CD4-positive, alpha-beta T cell treated with Interleukin-21 for 1 hour (primary cell): ENCODE measurements at places on chromosomes 6 and 20.

DNA sequence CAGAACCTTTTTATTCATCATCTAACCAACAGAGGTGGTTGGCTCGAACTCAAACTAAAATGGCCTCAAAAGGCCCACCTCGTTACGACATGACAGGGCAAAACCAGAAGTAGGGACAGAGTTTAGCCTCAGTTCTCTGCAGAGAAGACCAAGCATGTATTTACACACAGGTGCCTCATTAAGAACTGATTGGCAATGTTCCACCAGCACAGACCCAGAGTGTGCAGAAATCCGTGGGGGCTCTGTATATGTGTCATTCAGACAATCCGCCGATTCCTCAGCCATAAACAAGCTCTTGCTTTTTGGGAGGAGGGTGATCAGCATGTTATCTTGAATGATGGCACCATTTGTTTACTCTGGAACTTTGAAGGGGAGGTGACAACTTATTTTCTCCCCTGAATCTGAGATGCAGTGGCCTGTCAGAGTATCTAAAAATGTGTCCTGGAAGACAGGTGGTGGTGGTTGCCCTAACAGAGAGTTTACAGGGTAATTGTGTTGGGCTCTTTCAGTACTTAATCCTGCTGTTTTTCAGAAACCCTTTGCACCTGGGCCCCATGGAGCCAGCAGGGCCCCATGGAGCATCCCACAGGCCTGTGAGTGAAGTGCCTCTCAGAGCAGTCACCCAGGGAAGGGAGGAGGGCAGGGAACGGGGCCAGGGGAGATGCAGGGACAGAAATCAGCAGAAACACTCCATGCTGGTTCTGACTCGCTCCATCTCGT lies 29.1 kb upstream of the C20orf203 start:
- DNase-seq: no peak

DNA sequence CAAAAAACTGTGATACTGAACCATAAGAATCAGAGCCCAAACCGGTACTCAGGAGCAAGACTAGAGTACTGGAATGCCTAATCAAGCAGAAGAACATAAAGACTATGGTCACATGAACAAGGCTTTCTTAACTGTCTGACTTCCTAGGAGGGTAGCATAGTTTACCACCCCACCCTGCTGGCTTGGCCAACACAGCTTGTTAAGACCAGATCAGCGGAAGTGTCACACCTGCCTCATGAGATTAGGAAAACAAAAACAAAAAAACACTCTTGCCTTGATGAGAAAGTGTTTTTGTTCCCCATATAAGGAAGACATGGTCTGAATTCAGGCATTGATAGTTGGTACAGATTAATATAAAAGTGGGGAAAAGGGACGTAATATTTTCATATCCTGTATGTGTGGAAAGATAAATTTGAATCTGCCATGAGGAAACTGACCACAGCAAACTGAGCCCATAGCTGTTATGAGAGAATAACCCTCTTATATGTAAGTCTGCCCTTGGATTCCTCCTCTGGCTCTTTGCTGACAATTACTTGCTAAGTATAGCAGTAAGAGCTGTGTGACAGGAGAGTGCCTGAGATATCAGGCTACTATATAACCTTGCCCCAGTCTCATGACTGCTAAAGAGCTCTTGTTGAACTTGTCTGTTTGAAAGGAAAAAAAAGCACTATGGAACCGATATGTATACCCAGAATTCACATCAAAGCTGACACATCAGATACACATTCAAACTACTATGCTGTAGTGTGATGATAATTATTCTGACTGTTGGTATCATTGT lies 197.1 kb downstream of the EPHA7 start:
- no peak for DNase-seq

DNA sequence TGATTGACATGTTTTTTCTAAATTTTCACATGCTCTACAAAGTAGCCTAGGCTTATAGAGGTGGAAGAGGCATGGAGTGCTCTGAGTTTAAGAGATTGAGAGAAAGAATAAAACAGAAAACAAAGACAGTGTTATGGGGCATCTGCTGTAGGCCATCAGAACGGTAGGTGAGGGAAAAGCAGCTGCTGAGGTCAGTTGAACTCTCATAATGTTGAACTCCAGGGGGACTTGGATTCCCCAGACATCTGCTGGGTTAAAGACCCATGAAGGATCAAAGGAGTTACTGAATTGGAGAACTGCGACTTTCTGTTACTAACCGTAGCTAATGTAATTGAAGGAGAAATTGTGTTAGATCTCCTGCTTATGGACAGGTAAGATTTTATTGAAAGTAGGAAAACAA lies 333.9 kb downstream of the TFAP2B start:
- DNase-seq: no peak

DNA sequence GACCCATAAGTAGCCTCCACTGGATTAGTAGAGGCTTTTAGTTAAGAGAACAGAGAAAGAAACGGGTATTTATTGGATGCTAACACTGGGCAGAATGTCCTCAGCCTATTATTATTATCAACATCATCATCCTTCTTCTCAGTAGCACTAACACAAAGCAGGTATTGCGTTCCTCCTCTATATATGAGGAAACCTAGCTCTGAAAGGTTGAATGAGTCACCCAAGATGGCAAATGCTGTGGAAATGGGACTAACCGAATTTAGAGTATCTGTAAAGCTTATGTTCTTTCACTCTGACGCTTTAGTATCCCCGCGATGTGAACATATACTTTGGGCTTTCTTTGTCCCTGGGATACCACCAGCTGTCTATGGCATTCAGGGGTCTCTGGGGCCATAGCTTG lies 77.0 kb downstream of the ADTRP start:
- no peak for DNase-seq

GRCh38 chr6:147003186-147003585 lies 201.0 kb upstream of the STXBP5 start:
- DNase-seq: no peak

GRCh38 chr6:43395776-43396175 lies 26.3 kb upstream of the ZNF318 start:
- DNase-seq: no peak

- no peak for DNase-seq
Observed at GRCh38 chr6:21748343-21749056, 154.9 kb downstream of the SOX4 start.

DNA sequence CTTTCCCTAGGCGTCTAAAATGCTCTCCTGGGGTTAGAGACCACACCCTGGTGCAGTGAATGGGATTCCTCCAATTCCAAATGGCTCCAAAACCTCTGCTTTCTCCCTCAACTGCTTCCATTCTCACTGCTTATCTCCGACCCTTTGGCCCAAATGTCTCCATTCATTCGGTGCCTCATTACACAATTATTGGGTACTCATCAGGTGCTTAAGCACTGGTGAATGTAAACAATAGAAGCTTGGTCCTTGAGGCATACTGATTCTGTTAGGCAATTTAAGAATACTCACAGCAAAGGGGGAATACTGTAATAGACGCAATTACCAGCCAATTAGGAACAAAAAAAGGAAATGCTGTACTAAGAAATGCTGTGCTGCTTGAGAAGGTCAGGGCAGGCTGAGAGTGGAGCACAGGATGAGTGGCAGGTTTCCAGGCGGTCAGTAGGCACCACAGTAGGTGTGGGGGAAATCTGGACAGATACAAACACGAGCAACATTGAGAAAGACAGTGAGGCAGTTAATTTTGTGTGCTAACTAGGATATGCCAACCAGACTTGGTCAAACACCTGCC lies 23.0 kb downstream of the GMDS start:
- DNase-seq: no peak

GRCh38 chr6:152273638-152274037 lies 363.5 kb downstream of the SYNE1 start:
- DNase-seq: no peak

- DNase-seq: no peak
Observed at GRCh38 chr6:72414657-72415056, 207.2 kb upstream of the KCNQ5 start.

DNA sequence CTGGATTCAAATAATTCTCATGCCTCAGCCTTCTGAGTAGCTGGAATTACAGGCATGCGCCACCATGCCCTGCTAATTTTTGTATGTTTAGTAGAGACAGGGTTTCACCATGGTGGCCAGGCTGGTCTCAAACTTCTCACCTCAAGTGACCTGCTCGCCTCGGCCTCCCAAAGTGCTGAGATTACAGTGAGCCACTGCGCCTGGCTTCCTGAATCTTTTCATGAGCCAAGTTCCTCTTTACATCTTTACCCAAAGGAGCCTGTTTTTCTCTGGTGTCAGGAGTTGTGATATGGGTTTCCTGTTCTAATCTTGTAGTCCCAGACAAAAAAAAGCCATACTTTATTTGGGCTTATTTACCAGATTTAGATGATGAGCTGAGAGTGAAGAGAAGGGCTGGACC lies 34.4 kb downstream of the PCNA start:
- no peak for DNase-seq

- peak; percentile 93 for DNase-seq
Observed at GRCh38 chr6:26270903-26271667, 93.9 kb upstream of the BTN3A2 start.

GRCh38 chr20:42492290-42492689 lies 697.4 kb downstream of the PTPRT start:
- DNase-seq: no peak

- no peak for DNase-seq
Observed at GRCh38 chr6:166441325-166442078, 58.8 kb upstream of the MPC1 start.

DNA sequence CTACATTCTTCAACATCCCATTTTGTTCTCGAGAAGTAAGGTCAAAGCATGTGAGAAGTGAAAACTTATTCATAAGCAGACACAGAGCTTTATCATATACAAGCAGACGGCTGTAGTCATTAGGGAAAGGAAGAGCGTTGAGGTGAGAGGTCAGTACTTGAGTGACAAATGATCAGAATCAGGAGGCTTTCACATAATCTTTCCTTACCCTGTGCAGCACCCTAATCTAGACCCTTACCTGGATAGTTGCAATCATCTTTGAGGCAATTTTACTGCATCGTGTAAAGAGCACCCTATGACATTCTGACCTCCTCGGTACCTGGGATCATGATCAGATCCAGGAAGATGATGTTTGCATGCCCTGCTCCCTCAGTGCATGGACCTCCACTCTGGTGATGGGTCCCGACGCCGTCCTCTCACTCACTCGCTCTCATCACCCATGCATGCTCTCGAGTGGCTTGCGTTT lies 62.7 kb downstream of the RNF182 start:
- DNase-seq: no peak

DNA sequence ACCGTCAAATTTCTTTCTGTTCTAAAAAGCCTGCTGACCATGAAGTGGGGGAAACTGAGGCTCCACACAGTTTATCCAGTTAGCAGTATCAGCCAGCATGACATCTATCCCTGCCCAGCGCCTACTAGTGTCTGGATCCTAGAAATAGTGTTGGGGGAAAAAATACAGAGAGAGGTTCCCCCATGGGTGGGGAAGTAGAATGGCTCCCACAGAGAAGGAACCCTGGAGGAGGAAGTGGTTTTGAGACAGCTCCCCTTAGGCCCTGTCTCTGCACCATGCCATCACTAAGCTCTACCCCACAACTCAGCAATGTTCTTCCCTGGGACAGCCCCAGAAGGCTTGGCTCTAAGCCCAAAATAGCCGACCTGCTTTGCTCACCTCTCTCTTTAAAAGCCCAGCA lies 153.4 kb downstream of the MBOAT1 start:
- no peak for DNase-seq

GRCh38 chr6:40688214-40688761 lies 101.1 kb upstream of the LRFN2 start:
- no peak for DNase-seq

DNA sequence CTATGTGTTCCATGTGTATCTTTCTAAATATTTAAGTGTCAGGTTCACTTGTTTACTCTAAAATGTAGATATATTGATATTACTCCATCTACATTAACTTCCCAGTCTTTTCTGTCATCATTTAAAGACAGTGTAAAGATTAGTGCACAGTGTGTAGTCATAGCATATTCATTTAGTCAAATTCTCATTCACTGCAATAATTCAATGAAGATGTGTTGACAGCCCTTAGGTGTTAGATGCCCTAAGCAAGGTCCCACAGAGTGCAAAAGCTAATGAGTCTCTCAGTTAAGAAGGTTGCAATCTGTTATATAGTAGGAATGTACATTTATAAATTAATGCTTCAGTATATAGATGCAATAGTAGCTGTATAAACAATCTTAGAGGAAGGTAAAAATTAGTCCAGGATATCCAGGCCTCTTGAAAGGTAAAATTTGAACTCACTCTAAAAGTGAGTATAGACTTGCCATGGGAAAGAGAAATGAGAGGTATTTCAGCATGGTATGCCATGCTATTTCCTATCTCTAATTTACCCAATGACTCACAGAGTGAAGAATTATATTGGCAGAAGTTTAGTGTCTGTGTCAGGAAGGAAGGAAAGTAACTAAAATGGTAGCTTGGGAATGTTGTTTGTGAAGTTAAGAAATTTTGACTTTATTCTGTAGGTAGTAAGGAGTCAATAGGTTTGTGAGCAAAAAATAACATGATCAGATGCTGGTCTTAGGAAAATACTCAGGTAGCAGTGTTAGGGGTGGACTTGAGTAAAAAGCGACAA lies 969.9 kb upstream of the CITED2 start:
- no peak for DNase-seq

GRCh38 chr6:113055061-113055460 lies 707.9 kb downstream of the RFPL4B start:
- no peak for DNase-seq

DNA sequence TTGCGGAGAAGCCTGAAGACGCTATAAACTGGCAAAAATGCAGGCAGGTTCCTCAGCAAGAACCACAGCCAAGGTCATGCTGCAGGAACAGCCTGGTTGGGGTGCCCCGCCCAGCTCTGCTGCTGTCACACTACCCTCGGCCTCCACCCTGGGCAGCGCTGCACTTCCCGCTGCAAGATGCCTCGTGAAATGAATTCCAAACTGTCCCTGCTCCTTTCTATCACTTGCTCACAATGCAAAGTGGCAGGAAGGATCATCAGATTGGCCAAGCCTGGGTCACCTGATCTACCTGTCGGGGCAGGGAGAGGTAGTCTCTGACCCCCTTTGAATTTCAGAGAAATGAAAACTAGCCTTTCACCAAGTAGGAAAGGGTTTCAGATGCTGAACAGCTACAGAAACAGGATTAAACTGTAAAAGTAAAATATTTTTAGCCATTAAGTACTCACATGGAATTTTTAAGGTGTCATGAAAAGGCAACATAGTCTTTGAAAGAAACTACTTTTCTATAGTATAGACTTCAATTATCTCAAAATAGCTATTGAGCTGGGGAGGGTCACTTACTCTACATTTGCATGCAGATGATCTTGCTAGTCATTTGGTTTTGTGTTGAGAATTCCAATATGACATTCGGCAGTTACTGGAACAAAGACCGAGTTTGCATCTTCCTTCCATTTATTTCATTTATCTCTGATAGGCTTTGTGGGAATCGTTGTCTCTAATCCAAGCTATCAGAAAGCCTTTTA lies 236.4 kb upstream of the ASCC3 start:
- DNase-seq: no peak

DNA sequence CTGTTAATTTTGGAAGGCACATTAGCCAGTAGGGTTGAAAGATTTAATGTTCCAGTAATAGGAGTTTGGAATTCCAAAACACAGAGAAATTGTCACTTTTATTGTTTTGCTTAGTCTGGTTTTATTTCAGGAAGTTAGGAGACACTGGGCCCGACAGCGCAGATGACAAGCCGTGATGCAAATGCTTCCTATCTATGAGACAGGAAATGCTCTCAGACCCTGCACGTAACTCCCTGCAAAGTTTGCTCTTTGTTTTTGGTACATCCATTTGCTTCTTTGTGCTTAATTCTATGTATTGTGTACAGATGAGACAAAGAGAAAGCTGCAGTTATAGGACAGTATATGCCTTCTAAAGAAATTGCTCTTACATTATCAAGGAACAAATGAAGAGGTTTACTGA lies 201.6 kb upstream of the SGK1 start:
- peak; percentile 52 for DNase-seq
